Esophagus squamous epithelium (tissue), 5 donors: ENCODE measurements at places on chromosomes 4 and X.

DNA sequence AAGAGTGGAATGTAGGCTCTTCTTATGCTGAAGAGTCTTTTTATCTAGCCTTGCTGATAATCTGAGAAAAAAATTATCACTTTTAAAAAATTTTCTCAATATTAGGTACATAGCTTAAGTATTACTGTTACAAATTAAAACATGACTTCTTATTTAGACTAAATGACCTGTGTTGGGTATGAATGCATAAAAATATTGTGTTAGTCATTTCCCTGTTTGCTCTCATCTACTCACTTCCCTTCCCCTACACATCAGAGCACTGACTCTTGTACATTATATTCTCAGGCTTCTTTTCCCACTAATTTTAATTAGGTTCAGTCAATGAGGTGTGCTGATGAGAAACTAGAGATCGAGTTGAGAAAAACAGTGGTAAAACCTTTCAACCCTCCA lies 881.0 kb downstream of the PCDH18 start:
- DNase-seq, result no peak

DNA sequence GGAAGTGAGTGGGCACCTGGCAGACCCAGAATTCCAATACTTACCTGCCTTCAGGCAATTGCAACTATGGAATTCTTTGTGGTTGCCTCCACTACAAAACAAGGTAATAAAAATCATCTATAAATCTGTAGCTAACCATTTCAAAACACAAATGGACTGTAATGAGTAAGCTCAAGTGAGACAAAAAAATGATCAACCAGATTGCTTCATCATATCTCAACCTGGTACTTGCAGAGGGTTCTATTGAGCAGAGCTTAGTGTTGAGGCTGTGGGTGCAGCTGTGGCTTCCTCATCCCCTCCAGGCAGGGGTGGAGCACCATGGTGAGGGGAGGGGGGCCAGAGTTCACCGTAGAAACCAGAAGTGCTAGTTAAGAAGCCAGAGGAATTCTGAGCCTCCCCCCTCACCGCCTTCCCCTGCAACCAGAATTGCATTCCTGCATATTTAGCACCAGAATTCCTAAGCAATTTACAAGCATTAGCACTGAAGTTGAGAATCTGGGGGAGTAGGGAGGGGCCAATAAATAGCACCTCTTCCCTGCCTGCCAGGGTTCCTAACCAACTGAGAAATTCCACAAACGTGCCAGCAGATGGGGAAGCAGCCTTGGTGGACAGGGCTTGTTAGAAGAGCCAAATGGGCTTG lies 11.5 kb downstream of the CTAG1A start:
- no peak for DNase-seq

GRCh38 chrX:103417933-103418332 lies 41.6 kb downstream of the BEX3 start:
- no peak for DNase-seq

DNA sequence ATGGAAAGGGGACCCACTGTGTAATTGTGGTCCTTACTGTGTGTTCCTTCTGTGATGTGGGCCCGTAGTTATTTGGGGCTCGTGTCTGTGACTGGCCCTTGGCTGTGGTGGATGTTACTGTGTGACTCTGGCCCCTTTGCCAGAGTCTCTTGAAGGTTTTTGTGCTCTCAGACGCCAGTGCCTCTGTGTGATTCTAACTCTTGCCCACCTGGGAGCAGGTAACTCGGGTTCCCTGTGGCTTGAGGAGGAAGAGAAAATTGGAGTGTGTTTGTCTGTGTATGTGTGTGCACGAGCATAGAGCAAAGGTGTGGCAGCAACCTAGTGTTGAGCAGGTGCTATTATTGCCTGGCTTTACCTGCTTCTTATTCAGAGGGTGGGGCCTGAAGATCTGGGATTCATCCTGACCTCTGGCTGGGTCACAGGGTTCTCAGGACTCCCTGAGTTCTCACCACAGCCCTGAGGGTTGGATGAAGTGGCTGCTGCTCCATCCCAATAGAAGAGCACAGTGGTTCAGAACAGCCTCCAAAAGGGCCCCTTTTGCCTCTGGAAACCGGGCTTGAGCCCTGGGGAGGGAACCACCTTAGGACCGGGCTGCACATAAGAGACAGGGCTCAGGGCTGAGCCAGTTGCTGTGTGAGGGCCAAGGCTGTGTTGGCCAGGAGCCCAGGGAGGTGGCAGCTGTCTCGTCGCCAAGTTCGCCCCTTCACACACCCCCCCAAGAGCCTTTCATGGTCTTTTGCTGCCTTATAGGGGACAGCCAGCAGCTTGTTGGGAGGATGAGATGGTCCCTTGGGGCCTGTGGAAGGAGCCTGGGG lies 1.3 kb downstream of the RBM10 start:
- DNase-seq, result no peak

- DNase-seq, result no peak
Observed at GRCh38 chr4:123569541-123569940, 172.9 kb downstream of the SPRY1 start.

DNA sequence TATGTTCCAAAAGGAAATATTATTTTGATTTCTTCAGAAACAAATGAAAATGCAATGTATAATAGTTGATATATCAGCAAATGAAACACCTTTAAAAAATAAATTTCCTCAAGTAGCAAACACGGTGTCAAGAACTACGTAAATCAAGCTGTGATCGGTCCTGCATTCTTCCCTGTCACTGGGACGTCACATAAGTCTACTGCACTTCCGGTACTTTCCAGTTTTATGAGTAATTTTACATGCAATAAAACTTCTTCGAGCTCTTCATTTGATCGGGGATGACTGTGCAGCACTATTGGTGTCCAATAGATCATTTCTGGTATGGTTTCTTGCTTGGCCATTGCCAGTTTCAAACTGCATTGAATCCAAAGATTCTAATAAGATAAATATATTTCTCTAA lies 114.0 kb upstream of the VEGFC start:
- DNase-seq, result no peak

DNA sequence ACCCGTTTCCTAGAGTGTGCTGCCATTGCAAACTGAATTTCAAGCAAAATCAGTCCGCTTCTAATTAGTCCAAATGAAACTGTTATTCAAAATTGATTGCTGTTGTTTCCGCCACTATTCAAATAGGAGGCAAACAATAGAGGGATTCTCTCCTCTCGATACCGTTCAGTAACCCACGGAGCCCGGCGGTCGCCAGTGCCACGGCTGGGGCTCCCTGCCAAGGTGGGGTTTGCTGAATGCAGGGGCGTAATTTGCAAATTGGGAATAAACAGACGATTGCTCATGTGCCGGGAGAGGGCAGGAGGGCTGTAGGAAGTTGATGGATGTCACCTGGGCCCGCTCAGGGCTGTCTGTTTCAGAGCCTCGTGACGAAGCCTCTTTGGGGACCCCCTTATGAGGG lies 8.8 kb downstream of the ADRA2C start:
- no peak for DNase-seq

DNA sequence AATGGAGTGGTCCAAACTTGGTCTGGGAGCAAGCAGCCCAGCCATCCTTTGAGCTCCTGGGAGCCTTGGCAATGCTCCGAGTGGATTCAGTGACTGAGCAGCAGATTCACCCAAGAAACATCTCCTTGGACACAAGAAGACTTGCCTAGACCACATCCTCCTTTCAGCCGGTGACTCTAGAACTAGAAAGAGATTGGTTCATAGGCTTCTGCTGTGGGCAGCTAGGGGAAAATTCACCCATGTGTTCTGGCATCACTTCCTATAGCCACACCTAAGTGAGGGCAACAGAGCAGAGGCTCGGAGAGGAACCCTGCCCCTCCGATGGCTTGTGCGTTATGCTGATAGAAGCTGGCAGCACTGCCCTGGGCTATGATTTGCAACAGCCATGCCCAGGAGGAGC lies 16.0 kb downstream of the ZNF275 start:
- no peak for DNase-seq

GRCh38 chr4:112884406-112884805 lies 165.0 kb upstream of the ANK2 start:
- DNase-seq, result no peak

- no peak for DNase-seq
Observed at GRCh38 chr4:236028-236427, 69.2 kb downstream of the ZNF732 start.

GRCh38 chrX:64580035-64580434 lies 184.8 kb upstream of the MTMR8 start:
- DNase-seq, result no peak

GRCh38 chr4:23993373-23993772 lies 103.5 kb upstream of the PPARGC1A start:
- DNase-seq, result no peak

DNA sequence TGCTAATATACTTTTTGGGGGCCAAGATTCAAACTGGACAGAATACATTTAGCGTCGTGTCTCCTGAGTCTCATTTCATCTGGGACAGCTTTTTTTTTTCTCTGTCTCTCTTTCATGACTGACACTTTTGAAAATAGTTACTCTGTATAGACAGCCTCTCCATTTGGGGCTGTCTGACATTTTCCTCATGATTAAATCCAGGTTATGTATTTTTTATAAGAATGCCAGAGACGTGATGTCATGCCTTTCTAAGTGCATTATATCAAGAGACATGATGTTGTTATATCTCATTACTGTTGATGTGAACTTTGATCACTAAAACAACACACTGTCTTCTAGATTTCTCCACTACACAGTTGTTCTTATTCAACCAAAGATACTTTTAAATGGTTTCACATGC lies 199.0 kb downstream of the BANK1 start:
- DNase-seq, result no peak

GRCh38 chr4:107115185-107115847 lies 79.2 kb upstream of the DKK2 start:
- DNase-seq, result no peak

DNA sequence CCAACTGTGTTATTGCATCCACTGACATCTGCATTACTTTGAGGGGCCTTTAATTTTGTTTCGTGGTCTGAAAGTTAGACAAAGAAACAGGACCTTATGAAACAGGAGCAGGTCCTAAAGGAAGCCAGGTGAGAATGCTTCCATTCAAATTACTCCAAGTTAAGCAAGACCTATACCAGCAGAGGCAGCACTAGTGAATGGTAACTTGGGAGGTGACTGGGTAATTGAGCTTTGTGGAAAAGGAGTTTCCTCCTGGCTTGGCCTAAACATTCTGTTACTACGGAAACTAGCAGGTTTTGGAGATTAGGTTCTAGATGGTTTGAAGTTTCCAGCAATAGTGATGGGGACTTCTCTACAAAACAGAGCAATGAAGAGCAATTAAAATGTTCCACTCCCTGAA lies 173.5 kb downstream of the NKX6-1 start:
- DNase-seq, result no peak
